ENCODE measurements at places on chromosomes 1 and 21.
A peak's percentile ranks its signal among the peaks of the same experiment; 100 is the strongest.

GRCh38 chr1:166910396-166910994 is 34.4 kb upstream of the TADA1 start:
- peak; percentile 63 for DNase-seq

DNA sequence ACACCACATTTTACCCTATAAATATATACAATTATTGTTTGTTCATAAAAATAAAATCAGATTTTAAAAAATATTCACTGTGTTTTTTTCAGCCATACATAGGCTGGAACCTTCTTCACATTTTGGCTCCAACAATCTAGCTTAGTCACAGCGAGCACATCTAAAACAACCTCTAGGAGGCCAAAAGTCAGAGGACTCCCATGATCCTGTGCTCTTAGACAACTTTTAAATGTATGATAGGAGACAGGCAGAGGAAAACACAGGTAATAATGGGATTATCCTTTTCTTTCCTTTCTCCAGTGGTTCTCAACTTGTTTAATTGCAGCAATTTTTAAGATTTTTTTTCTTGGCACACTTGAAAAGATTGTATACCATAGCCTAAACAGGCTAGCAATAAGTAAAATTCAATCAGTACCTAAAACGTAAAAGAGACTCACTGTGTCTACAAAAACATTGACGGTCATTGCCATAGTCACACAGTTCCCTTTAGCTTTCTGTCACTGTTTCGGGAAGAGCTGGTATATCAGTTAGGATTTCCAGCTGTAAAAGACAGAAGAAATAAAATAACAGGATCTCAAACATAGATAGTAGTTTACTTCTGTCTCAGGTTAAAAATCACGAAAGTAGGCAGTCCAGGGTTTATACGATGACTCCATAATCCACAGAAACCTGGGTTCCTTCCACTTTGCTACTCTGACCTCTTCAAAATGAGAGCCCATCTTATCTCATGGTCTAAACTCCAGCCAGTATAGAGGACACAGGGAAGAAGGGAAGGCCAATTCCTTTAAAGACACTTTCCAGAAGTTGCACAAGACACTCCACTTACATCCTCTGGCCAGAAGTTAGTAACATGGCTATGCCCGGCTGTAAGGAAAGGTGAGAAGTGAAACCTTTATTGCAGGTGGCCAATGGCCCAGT is 39.2 kb upstream of the CR1L start:
- no peak for DNase-seq

DNA sequence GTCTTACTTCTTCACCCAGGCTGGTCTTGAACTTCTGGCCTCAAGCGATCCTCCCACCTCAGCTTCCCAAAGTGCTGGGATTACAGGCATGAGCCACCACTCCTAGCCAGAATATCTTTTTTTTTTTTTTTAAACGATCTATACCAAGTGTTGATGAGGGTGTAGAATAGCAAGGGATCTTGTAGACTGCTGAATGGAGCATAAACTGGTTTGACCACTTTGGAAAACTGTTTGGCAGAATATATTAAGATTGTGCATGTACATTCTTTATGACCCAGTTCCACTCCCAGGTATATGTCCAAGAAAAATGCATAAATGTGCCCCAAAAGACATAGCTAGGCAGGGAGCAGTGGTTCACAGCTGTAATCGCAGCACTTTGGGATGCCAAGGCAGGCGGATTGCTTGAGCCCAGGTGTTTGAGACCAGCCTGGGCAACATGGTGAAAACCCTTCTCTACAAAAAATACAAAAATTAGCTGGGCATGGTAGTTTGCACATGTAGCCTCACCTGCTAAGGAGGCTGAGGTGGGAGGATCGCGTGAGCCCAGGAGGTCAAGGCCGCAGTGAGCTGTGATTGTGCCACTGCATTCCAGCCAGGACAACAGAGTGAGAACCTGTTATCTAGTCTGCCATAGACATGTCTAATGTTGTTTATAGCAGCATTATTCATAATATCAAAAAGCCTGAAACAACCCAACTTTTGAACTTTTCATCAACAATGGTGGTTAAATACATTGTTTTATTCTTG is 184.0 kb downstream of the VPS13D start:
- no peak for DNase-seq

DNA sequence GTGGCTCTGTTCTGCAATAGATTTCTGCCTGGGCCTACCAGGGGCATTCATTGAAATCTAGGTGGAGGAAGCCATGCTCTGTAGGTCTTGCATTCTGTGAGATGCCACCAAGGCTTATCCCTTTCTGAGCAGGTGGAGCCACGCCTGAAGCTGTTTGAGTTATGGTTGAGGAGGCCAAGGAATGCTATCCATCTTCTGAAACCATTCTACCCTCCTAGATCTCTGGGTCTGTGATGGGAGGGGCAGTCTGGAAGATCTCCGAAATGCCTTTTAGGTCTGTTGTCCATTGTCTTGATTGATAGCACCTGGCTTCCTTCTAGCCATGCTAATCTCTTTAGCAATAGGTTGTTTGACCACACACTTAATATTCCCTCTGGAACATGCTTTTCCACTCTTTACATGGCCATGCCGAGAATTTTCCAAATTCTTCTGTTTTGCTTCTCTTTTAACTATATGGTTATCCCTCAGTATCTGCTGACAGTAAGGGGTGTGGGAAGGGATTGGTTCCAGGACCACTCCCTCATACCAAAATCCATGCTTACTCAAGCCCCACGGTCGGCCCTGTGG is 45.2 kb downstream of the AK4 start:
- no peak for DNase-seq

DNA sequence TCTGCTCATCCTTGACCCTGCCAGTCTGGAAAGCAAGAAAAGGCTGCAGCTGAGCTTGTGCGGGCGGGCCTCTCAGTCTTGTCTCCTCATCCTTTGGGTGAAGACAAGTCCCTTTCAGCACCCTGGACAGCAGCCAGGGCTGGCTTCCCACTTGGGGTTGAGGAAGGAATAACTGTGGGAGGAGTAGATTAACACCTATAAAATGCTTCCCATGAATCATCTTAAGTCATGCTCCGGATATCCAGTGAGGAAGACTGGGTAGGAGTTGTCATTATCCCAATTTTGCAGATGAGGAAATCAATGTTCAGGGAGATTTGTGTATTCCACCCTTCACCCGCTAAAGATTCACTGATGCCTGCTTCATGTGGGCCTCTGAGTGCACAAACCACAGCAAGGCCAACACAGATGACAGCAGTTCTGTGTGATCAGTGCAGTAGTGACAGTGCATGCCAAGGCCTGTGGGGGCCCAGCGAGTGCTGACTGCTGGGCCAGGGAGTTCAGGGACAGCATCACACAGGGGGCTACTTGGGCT is 20.1 kb upstream of the COL16A1 start:
- DNase-seq, result no peak

- no peak for DNase-seq
Observed at GRCh38 chr1:48701445-48701844, 75.2 kb downstream of the BEND5 start.

DNA sequence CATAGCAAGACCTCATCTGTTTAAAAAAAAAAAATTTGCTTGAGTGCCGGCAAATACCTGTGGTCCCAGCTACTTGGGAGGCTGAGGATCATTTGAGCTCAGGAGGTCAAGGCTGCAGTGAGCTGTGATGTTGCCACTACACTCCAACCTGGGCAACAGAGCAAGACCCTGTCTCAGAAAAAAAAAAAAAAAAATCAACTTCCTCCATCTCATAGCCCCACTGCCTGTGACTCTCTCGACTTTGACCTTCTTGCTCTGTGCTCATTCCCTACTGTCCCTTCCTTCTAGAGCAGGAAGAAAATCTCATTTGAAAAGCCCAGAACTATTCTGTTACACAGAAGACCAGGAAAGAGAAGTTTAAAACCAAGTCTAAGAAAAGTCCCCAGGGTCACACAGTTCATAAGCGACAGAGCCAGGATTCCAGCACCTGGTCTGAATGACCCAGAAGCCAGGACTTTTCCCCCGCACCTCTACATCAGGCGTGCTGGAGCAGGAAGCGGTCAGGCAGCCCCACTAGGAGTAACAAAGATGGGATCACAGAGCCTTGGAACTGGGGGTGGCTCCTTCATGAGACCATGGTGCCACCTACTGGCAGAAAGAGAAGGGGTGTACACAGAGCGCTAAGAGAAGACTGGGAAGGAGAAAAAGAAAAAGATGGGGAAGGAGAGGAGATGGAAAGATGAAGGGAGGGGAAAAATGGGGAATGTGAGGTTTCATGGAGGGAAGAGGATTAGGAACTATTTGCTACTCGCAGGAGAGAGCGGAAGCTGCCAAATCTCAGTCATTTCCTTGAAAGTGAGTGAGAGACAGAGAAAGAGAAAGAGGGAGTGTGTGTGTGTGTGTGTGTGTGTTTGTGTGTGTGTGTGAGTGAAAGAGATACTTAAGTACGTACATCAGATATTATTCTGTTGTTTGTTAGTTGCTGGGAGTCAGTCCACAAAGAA is 3.1 kb upstream of the P3R3URF start:
- DNase-seq, result peak; percentile 46

- no peak for DNase-seq
Observed at GRCh38 chr1:70039485-70039884, 165.9 kb downstream of the LRRC40 start.

GRCh38 chr1:241250465-241250864 is 106.5 kb downstream of the RGS7 start:
- no peak for DNase-seq

GRCh38 chr1:87941337-87941946 is 612.8 kb downstream of the LMO4 start:
- no peak for DNase-seq

GRCh38 chr21:14241297-14241696 is 25.3 kb downstream of the RBM11 start:
- no peak for DNase-seq

GRCh38 chr21:25676451-25676850 is 37.4 kb downstream of the JAM2 start:
- no peak for DNase-seq

DNA sequence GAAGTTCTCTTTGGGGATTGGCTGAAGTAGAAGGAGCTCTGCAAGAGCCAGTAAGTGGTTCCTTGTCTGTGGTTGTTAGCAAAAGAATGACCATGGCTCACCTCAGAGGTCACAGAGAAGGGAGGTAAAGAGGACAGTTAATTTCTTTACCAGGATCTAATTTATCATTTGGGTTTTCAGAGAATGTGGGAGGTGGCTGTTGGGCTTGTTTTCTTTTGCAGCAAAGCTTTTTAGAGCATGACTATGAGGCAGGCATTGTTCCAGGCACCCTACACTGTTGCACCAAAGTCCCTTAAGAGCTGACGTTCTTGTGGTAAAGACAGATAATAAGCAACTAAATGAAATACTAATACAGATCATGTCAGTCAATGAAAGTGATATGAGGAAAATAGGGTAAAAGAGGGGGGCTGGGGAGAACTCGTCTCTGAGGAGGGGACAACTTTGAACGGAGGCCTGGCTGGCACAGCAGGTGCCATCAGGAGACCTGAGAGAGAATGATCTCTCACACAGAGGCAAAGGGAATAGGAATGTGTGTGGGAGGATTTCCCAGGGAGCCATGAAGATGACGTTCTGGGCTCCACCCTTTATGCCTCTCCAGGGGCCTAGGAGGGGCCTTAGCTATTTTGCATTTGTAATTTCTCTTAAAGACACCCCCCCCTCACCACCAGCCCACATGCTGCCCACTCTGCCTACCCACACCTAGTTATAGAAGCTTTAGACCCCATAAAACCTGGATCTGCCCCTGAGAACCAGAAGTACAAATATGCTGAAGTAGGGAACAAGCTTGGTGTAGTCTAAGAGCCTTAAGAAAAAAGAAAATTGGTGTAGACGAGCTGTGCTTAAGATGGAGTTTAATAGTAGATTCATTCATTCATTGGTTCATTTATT is 177.5 kb downstream of the ROR1 start:
- no peak for DNase-seq

All from stimulated activated naive B cell treated with anti-CD40 and anti-IgM and Interleukin-4, amounts not matched to agents 10 μg/mL and 1 μg/mL and 100 μg/mL, for 72 hours (primary cell).